ENCODE measurements at places on chromosomes 11 and 22.

GRCh38 chr22:32800994-32801536 is 440 bp upstream of the TIMP3 start:
- DNase-seq: no peak

- DNase-seq: peak; percentile 4
These were observed 7.9 kb downstream of the MRPL16 start for GRCh38 chr11:59802639-59803176.

GRCh38 chr11:113278925-113279324 is 35.5 kb upstream of the TTC12 start:
- DNase-seq: no peak

GRCh38 chr11:95616256-95616804 is 173.3 kb downstream of the FAM76B start:
- DNase-seq: no peak

DNA sequence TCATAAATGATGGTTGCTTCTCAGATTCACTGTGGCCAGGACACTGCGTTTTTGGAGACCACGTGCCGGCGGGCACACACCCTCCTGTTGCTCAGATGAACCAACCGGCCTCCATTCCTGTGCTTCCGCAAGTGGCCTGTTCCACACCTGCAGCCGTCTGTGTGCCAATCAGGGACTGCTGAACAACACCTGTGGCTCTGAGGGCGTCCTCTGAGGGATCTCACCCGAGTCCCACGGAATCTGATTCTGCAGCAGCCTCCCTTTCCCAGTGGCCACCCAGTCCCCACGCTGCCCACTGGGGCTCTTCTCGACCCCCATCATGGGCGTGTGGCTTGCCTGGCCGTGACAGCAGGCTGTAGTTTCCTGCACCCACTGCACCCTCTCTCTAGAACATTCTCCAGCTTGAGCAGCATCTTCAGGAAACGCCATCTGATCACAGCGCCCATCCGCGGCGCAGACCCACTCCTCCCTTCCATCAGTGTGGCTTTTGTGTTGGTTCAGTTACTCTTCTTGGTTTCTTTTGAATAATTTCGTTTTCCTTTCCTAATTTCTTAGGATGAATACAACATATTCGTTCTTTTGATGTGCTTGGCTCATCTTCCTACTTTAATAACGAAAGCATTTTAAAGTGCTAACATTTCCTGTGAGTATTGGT is 100.3 kb upstream of the SLC22A12 start:
- DNase-seq: no peak

- no peak for DNase-seq
These were observed 21.3 kb upstream of the BACE1-AS start for GRCh38 chr11:117269856-117270255.

- no peak for DNase-seq
These were observed 16.5 kb upstream of the BMAL1 start for GRCh38 chr11:13260963-13261588.

DNA sequence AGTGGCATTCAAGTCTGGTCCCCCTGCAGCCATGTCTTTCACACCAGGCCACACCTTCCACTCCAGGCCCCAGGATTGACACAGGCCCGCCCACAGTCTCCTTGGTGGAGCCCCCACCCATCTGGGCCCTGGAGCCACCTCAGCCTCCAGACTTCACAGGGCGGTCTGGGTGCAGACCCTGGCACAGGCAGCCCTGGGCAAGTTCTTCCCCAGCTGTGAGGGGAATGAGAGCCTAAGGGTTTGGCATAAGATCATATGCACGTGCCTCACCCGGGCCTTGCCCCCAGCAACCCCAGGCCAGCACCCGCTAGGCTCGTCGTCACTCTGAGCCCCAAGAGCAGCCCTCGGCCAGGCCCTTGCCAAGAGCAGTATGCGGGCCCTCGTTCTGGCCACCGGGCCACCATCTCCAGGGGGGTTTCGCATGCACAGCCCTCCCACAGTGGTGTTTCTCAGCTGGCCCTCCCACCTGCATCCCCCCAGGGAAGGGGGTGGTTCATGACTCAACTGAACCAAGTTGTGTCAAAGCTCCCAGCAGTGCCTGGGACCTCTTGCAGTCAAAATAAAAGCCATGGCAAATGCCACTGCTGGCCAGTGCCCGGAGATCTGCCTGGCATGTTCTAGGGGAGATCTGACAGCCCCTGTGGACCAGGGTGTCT is 70.4 kb upstream of the KCNQ1OT1 start:
- no peak for DNase-seq

DNA sequence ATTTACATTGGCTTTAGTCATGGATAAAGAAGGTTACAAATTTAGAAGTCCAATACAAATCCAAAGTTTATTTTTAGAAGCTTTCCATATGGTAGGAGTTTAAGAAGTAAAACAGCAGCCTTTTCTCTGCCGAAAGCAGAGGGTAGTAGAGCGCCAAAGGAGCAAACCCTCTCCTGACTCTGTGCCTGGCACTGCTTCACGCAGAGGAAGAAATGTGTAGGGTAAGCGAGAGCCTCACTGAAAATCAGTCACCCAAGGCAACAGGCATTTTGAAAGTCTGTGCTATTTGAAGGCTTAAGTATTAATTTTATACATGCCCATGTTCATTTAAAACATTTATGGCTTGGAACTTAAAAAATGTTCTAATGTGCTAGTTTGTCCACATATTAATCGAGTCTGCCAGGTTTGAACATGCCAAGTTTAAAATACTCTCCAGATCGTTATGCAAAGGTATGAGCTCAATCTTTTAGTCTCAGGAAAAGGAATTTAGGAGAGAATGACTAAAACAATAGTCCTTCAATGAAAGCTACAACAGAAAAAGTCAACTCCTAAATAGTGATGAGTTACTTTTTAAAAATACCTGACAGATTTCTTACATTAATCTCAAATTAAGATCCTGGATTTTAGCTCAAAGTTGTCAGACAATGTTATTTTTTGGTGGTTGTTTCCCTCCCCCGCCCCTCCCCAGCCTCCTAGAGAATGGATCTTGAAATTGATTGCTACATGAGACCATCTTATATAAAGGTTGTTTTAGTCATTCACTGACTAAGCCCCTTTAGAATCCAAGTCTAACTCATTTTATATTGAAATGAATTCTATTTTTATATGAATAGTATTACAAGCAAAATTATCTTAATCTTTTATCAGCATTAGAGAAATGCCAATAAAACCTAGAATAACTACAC is 38.7 kb downstream of the MRTFA start:
- DNase-seq: no peak

GRCh38 chr11:130652671-130653335 is 204.4 kb downstream of the ADAMTS15 start:
- DNase-seq: no peak

- DNase-seq: no peak
These were observed 6.4 kb upstream of the KCNJ11 start for GRCh38 chr11:17394743-17395390.

- no peak for DNase-seq
These were observed 734 bp downstream of the SNU13 start for GRCh38 chr22:41687901-41688364.

GRCh38 chr11:90323289-90323688 is 100.4 kb upstream of the CHORDC1 start:
- DNase-seq: no peak

Measured in neuronal stem cell (in vitro differentiated cells).